ENCODE measurements at places on chromosomes 11 and 22.

DNA sequence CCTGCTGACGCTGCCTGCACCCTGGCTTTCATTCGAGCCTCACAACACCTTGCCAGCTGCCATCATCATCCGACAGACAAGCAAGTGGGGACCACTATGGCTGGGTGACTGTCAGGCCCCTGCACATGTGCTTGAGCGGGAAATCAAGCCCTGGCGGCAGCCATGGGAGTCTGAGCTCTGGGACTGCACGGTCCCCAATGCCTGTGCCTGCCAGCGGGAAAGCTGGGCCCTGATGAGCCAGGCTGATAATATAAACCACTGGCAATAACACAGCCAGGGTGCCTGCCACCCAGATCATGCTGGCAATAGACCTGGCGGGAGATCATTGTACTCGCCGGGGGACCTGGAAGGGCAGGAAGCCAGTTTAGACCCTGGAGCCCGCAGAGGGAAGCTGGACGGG is 2.5 kb downstream of the FGF3 start:
- DNase-seq, result no peak

- DNase-seq, result no peak
Observed at GRCh38 chr11:47861728-47862127, 13.6 kb upstream of the NUP160 start.

- DNase-seq, result no peak
Observed at GRCh38 chr11:128021349-128022006, 565.9 kb downstream of the ETS1 start.

DNA sequence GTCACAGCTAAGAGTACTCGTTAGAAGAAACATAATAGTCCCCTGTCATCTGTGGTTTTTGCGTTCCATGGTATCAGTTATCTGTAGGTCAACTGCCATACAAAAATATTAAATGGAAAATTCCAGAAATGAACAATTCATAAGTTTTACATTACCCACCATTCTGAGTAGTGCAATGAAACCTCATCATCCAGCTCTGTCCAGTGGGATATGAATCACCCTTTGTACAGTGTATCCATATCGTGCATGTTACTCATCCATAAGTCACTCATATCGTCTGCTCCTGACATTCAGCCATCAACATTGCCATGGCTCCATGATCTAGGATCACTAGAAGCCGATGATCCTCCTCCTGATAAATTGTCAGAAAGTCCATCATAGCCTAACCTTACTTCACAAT is 174.9 kb upstream of the C11orf87 start:
- no peak for DNase-seq

GRCh38 chr22:18078329-18079041 is 695 bp downstream of the PEX26 start:
- no peak for DNase-seq

GRCh38 chr11:10984250-10984649 is 126.4 kb upstream of the ZBED5 start:
- DNase-seq, result no peak

DNA sequence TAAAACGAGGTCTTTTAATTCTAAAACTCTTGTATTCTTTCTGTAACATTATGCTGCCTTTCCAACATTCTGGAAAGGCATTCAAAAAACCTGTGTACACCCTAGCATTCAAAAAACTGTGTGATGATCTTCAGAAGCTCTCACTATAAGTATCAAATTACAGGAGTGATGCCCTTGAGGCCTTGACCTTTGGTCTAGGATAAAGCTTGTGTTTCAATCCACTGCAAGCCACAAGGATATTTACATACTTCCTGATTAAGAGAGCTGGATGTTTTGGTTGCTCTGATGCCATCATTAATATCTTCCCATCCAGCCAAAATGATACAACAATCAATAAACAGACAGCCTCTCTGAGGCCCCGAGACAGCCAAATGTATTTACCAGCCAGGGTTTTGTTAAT is 11.9 kb downstream of the CLPB start:
- DNase-seq, result no peak

DNA sequence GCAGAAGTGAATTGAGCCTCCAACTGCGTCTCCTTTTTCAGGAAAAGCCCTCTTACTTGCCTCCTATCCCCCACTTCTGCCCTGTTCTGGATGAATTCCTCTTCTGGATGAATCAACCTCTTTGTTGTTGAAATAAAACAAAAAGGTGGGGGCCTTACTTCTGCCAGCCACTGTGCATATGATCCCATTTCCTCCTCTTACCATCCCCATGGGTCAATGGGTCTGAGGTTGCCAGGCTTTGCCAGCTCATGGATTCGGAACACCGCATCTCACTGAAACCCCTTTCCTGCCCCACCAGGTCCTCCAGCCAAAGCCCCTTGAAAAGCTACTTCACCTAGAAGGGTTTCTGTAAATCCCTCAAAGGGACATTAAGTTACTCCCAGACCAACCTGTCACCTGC is 3.7 kb upstream of the CHST1 start:
- no peak for DNase-seq

DNA sequence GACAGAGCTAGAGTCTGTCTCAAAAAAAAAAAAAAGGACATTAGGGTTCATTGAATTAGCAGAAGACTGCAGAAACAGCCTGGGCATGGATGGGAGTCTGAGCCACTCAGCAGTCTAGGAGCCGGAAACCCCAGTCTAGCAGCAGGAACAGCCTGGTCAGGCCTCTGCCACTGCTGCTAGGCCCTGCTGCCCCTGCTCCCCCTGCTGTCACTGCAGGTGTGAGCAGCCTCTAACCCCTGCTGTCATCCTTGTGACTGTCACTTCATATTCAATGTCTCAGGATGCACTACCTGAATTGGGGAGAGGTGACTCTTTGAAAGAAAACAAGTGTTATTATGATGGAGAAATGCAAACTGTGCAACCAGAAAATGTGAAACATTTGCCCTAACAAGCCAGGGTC is 7.0 kb upstream of the DDX17 start:
- peak; percentile 18 for DNase-seq

DNA sequence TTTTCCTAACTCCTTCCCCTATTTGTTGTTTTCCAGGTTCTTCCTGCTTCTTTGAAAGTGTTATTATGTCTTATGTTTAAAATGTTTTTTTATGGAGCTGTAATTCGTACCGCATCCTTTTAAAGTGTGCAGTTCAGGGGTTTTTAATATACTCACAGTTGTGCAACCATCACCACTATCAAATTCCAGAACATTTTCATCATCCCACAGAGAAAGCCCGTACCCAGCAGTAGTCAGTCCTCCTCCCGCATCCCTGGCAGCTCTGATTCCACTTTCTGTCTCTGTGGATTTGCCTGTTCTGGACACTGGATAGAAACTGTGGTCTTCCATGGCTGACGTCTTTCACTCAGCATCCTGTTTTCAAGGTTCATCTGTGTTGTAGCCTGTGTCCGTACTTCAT is 73.7 kb downstream of the JAM3 start:
- no peak for DNase-seq

- no peak for DNase-seq
Observed at GRCh38 chr11:47234669-47235100, 13.9 kb downstream of the ACP2 start.

DNA sequence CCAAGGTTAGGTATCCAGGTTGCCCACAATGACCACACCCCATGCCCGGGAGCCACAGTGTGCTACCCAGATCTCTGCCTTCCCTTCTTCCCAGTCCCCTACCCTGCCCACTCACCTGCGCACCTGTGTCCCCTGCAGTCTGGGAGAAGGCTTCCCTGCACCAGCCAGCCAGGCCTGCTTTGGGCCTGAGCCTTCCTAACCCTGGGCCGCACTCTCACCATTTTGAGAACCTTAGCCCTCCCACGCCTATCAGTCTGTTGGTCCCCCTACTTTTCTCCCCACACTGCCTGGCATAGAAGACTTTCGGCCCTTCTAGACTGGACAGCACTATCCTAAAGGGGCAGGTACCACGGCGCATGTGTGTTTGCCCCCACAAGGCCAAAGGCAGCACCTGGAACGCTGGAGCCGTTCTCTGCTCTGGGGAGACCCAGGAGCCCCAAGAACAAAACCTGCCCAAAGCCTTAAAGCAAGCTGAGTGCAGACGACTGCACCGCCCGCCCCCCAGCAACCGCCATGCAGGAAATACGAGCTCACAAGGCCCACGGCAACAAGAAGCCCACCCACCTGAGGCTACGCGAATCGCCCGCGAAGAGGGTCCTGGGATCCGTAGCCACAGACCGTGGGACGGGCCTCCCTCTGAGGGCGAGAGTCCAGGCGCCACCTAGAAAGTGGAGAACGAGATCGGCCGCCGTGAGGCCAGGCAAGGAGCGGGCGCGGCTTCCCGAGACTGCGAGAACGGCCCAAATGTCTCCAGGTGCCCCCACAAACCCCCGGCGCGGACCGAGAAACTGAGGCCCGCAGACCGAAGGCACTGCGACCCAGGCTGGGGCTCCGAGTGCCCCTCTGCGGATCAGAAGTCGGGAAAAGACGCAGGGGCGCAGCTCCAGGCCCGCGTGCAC is 546 bp downstream of the GNB1L start:
- DNase-seq, result no peak

- peak; percentile 21 for DNase-seq
Observed at GRCh38 chr11:134033696-134034491, 35.0 kb upstream of the JAM3 start.

GRCh38 chr22:50399751-50400331 is 56.7 kb downstream of the PPP6R2 start:
- no peak for DNase-seq

DNA sequence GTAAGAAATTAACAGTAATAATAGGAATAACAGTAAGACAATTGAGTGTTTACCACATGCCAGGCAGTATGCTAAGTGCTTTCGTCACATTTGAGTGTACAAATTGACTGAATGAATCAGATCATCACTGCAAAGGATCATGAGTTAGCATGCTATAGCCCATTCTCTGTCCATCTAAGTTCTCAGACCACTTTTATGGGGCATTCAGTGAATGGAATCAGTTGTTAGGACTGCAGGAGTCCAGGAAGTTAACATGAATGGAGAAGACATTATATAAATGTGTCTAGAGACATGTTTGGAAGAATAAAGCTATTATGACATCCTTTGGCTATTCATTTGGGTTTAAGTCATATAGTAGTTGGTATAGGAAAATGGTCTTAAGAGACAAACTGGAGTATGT is 59.9 kb downstream of the NCAM1 start:
- no peak for DNase-seq

- no peak for DNase-seq
Observed at GRCh38 chr11:73585834-73586575, 11.9 kb downstream of the FAM168A start.

DNA sequence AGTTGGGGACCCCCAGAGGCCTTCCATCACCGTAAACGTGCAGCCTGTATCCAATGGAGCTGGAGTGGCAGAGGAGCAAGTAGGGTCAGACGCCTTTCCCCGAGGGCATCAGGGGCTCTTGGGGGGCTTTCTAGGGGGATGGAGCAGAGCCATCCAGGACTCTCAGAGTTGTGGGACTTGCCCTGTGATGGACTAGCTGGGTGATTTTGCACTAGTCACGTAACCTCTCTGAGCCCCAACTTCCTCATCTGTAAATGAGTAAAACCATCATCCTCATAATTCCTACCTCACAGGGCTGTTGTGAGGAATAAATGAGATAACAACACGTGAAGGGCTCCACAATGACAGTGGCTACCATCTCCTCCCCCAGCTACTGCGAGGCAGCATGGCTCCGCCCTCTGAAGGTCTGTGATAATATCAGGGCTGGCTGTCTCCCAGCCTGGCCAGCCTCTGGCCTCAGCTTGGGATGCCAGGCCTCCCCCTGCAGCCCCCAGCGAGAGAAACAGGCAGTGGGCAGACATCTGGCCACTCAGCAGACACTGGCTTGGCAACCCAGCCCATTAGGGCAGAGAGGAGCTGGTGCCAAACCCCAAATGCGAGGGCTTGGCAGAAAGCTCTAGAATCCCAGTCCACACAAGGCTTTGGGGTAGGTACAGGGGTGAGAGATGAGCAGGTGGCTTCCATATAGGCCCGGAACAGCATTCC is 6.7 kb downstream of the USP2 start:
- DNase-seq, result no peak

- DNase-seq, result no peak
Observed at GRCh38 chr11:1668911-1669473, 28.0 kb upstream of the KRTAP5-6 start.

GRCh38 chr11:71482216-71482615 is 29.2 kb downstream of the NADSYN1 start:
- no peak for DNase-seq

GRCh38 chr11:94271885-94272372 is 32.5 kb upstream of the IZUMO1R start:
- DNase-seq, result no peak

- no peak for DNase-seq
Observed at GRCh38 chr11:85517272-85517671, 109.9 kb downstream of the DLG2 start.

GRCh38 chr11:124623861-124624525 is 1.3 kb downstream of the TBRG1 start:
- DNase-seq, result no peak

- no peak for DNase-seq
Observed at GRCh38 chr11:2084721-2085120, 54.5 kb downstream of the IGF2 start.

DNA sequence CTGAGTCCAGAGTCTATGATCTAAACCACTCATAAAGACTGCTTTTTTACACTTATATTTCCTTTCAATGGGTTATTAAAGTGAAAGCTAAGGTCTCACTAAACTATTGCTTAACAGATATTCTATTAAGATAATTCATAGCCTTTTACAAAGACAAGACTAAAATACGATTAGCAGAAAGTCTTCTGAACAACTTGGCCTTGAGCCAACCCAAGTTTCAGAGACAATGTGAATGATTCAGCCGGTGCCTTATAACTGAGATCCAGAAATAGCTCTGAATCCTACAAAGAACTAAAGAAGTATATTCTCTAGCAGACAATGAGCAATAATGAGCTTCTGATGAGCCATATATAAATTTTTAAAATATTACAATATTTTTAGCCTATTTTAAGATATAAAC is 41.5 kb upstream of the CARD18 start:
- DNase-seq, result no peak

DNA sequence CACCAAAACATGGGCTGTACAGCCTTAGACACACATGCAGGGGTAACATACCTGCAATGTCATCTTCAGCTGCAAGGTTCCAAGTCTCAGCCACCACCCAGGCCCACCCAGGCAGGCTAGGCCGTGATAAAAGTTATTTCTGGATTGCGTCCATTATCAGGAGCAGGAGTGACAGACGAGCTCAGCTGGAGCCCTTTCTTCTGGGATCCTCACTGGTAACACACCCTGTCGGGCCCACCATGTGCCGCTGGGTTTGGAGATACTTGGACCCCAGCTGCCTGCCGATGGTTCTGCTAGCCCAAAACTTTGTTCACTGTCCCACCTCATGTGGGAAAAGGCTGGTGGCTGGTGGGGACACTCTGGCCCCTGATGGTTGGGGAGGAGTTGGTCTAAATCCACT is 24.8 kb downstream of the TMPRSS5 start:
- no peak for DNase-seq

GRCh38 chr11:77126861-77127234 is 1.2 kb upstream of the MYO7A start:
- no peak for DNase-seq

DNA sequence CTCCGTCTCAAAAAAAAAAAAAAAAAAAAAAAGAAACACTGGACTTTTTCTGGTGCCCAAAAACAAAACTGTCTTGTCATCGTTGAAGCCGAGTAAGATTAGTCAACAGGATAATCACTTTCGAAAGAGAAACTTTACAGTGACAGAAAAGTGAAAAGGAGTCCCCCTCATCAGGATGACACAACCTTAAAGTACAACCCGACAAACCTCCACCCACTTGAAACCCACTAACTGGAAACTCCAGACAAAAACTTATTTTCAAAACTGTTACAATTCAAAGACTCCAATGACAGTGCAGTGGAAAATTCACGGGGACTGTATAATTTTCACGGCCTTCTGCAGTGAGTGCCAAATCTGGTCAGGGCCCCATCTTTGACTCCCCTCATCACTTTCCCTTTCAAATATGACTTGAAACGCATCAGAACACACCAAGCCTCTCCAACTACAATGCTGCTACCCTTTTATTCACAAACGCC is 1.3 kb downstream of the DENND5A start:
- DNase-seq, result peak; percentile 6

All from stimulated activated CD8-positive, alpha-beta memory T cell treated with anti-CD3 and anti-CD28 coated beads, Interleukin-2, amount 100 ng/mL, for 1 hour (primary cell).